ENCODE measurements at places on chromosomes 7 and 10.

- DNase-seq = no peak
These were observed 99.4 kb downstream of the TPST1 start for GRCh38 chr7:66304536-66304935.

- DNase-seq = peak; percentile 63
These were observed 56.4 kb upstream of the ECHDC3 start for GRCh38 chr10:11685787-11686218.

- no peak for DNase-seq
These were observed 105.4 kb upstream of the LAMB4 start for GRCh38 chr7:108235451-108236061.

DNA sequence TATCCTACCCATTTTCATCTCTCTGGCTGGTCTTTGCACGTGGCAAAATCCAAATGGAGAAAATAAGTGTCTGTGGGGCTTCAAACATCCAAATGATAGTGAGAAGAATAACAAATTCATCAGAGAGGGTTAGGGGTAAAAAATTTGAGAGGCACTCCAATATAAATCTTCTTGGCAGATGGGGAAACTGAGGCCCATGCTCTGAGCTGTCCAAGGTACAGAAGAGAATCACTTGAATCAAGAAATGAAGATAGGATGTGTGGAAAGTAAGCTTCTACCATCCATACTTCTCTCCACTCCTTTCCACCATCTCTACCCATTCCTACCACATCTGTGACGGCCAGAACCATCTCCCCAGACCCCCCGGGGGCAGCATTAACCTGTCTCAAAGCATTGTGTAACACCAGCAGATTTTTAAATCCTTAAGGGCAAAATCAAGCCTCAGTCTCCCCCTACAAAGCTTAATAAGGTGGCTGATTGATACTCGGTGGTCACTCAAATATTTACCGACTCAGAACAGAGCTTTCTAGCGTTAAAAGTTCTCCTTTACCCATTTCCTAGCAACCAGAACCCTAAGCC lies 818 bp downstream of the GOT1 start:
- no peak for DNase-seq

- DNase-seq = no peak
These were observed 92.1 kb upstream of the RSU1 start for GRCh38 chr10:16909271-16909767.
